ENCODE measurements at places on chromosomes 5 and 9.

- DNase-seq, result no peak
Measured at GRCh38 chr5:31362529-31362900, 169.0 kb downstream of the CDH6 start.

DNA sequence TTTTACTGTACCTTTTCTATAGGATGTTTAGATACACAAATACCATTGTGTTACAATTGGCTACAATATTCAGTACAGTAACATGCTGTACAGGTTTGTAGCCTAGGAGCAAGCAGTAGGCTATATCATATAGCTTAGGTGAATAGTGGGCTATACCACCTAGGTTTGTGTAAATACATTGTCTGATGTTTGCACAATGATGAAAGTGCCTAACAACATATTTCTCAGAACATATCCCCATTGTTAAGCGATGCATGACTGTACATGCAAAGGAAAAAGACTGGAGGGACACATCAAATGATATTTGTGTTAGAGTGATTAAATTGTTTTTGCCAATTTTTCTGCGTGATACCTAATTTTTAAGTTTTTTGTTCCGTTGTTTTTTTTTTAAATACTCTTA lies 5.3 kb downstream of the CHMP5 start:
- no peak for DNase-seq

DNA sequence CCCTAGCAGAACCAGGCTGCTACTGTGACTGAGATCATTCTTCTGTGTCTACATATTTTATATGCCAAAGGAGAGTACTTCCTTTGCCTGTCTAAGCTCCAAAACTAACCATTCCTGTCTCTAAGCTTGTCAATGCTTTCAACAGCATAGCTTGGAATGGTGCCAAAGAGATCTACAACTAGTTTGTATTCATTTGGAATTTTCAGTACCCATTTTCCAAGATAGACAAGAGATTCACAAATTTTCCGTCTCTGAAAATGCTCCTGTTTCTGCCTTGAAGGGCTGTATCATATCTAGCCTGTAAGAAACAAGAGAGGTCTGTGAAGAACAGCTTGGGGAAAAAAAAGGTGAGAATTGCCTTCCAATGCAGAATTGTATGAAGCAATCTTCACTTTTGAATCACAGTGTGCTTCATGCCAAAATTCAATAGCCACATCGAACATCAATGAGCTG lies 334.4 kb upstream of the ACTBL2 start:
- no peak for DNase-seq

GRCh38 chr5:24141046-24141445 lies 503.7 kb downstream of the CDH10 start:
- DNase-seq, result peak; percentile 59

GRCh38 chr5:132689513-132689912 lies 15.7 kb downstream of the IL4 start:
- DNase-seq, result no peak

DNA sequence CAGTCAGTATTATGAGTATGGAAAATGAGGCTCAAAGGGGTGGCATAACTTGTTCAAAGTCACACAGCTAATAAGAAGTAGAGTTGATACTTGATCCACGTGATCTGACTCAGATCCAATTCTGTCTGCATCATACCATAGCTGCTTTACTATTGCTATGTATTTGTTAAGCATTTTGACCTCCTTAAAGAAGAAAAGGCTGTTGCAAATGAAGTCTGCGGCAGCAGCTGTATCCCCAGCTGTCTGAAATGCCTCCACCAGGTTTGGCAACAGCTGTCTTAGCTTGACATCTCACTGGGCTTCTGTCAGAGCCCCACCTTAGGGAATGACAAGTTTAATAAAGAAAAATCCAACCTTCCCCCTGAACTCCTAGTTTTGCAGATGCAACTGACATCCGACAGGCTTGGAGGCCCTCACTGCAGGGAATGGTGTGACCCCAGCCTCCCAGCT lies 75.6 kb upstream of the SLC44A1 start:
- DNase-seq, result no peak

GRCh38 chr5:9761706-9762105 lies 131.6 kb upstream of the TAS2R1 start:
- no peak for DNase-seq

Measured in occipital lobe (tissue), 3 donors.